Stomach (tissue), 19 donors: ENCODE measurements at places on chromosomes 7 and 10. TPM values are rescaled to one million over a fixed set of nuclear protein-coding genes. Genes with fewer than 3 reads are reported as not detected.
A peak's percentile ranks its signal among the peaks of the same experiment; 100 is the strongest.

Gene OAT
- 243 TPM for total RNA-seq

Gene CYP3A4
- 23.5 TPM for total RNA-seq

Gene CAMK2B
- not detected for total RNA-seq

Gene MKX
- 3.3 TPM for total RNA-seq

Gene FANK1
- total RNA-seq: 9.4 TPM

Gene FOXI2
- total RNA-seq: 0.43 TPM

- no peak for DNase-seq
- H3K27ac ChIP-seq: no peak overlapping the region
- peaks cover 3% of the 10 kb centered on the region for H3K36me3 ChIP-seq
- H3K4me1 ChIP-seq: no peaks in the 10 kb centered on the region
Measured at GRCh38 chr10:79941585-79942210, 7.2 kb downstream of the SFTPD start.

GRCh38 chr7:36945612-36946400 lies 221.5 kb upstream of the AOAH start:
- H3K36me3 ChIP-seq: no peaks in the 10 kb centered on the region
- peaks cover 30% of the 10 kb centered on the region for H3K4me1 ChIP-seq
- peak overlapping the region; percentile 69 for H3K27ac ChIP-seq
- no peaks in the 10 kb centered on the region for H3K27me3 ChIP-seq
- no peak overlapping the region for H3K4me3 ChIP-seq
- DNase-seq: peak; percentile 76

DNA sequence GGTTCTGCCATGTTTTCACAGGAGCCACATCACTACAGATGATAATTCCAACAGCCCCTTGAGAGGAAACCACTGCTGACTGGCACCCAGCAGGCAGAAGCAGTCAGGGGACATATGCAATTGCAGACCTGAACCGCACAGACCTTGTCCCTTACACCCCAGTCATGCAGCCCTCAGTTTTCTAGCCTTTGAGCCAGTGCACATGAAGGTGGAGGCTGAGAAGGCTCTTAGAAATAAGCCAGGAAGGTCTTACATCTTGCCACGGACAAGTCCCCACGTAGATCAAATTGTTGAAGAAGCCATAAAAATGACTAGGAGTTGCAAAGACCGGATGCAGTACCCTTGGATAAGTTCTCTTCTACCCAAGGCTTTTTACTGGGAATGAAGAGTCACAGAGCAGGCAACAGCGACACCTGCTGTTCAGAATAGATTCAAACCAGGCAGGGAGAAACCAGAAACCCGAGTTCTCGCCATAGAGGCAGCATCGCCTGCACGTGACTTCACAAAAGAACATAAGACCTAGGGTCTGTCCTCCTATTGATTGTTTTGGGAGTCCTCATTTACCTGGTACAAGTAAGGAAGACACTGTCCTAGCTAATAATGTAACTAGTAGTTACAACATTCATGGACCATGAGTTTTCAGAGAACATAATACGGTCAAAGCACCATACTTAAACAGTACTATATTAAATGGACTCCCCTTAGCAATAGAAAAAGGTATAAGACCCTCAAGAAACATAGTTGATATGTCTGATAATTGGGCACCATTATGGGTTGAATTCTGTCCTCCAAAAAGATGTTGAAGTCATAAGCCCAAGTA lies 11.1 kb downstream of the STEAP1B start:
- H3K4me3 ChIP-seq: no peak overlapping the region
- H3K36me3 ChIP-seq: no peaks in the 10 kb centered on the region
- peaks cover 7% of the 10 kb centered on the region for H3K27me3 ChIP-seq
- H3K4me1 ChIP-seq: no peaks in the 10 kb centered on the region
- no peak overlapping the region for H3K27ac ChIP-seq
- DNase-seq: peak; percentile 90

DNA sequence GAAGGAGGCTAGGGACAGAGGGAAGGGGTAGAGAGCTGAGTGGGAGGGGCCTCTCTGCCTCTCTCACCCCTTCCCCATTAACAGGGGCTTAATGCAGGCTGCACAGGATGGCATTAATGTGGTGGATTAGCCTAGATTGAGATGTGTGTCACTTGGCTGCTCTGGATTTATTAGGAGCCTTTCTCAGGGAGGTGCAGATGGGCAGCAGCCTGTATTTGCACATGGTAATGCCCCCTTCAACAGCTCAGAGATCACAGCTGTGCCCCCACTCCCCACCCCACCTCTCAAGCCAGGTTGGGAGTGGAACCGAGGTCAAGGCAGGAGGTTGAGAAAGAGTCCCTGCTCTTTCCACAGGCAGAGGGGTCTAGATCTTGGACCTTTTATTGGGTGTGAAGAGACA lies 7.3 kb downstream of the PITX3 start:
- H3K4me1 ChIP-seq: peaks cover 24% of the 10 kb centered on the region
- H3K27me3 ChIP-seq: peaks cover 23% of the 10 kb centered on the region

GRCh38 chr7:74479961-74480829 lies 26.5 kb downstream of the GTF2IRD1 start:
- H3K27me3 ChIP-seq: no peaks in the 10 kb centered on the region
- H3K4me3 ChIP-seq: peak overlapping the region; percentile 34
- peaks cover 90% of the 10 kb centered on the region for H3K4me1 ChIP-seq
- no peaks in the 10 kb centered on the region for H3K36me3 ChIP-seq
- DNase-seq: peak; percentile 94

GRCh38 chr7:81415181-81415580 lies 354.7 kb downstream of the HGF start:
- no peak for DNase-seq
- H3K27ac ChIP-seq: no peak overlapping the region
- H3K36me3 ChIP-seq: no peaks in the 10 kb centered on the region
- no peaks in the 10 kb centered on the region for H3K27me3 ChIP-seq
- no peak overlapping the region for H3K4me3 ChIP-seq
- no peaks in the 10 kb centered on the region for H3K4me1 ChIP-seq

DNA sequence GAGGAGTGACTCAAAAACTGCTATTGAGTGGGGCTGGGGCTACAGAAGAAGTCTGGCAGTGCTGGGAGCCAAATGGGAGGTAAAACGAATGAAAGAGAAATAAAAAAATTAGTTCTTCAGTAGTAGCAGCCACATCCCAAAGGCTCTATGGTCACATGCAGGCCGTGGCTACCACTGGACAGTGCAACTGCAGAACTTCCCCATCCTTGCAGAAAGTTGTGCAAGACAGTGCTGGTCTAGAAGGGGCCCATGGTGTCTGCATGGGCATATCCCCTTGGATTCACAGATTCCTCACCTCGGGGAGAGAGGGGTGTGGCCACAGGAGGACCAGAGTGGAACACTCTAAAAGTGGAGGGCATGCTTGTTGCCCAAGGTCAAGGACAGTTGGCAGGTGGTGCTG lies 47.6 kb downstream of the RPS24 start:
- no peak overlapping the region for H3K27ac ChIP-seq
- H3K4me1 ChIP-seq: no peaks in the 10 kb centered on the region
- no peaks in the 10 kb centered on the region for H3K36me3 ChIP-seq
- DNase-seq: no peak

- no peak for DNase-seq
- peaks cover 10% of the 10 kb centered on the region for H3K4me1 ChIP-seq
- no peak overlapping the region for H3K4me3 ChIP-seq
- peaks cover 57% of the 10 kb centered on the region for H3K27me3 ChIP-seq
- no peak overlapping the region for H3K27ac ChIP-seq
- H3K36me3 ChIP-seq: no peaks in the 10 kb centered on the region
Measured at GRCh38 chr10:43230909-43231522, 35.8 kb downstream of the RASGEF1A start.

- no peak for DNase-seq
- H3K36me3 ChIP-seq: no peaks in the 10 kb centered on the region
- H3K4me1 ChIP-seq: no peaks in the 10 kb centered on the region
- no peaks in the 10 kb centered on the region for H3K27me3 ChIP-seq
- no peak overlapping the region for H3K27ac ChIP-seq
- no peak overlapping the region for H3K4me3 ChIP-seq
Measured at GRCh38 chr10:70274643-70275042, 9.2 kb downstream of the NPFFR1 start.

DNA sequence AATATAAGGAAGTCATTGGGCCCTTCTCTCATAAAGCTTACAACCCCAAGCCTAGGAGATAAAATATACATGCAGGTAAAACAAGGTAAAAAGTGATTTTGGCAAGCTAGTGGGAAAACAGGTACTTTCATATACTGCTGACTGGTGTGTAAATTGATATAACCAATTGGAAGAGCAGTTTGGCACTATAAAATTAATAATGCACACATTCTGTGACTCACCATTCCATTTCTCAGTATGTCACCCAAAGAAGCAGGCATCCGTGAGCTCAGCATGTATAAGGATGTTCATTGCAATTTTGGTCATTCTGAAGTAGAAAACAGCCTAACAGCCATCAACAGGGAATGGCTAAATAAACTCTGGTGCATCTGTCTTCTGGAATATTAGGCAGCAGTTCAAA lies 2.9 kb downstream of the MACROH2A2 start:
- H3K27me3 ChIP-seq: peaks cover 39% of the 10 kb centered on the region
- H3K4me1 ChIP-seq: peaks cover 20% of the 10 kb centered on the region
- no peak for DNase-seq
- no peak overlapping the region for H3K4me3 ChIP-seq
